ENCODE measurements at places on chromosomes 3 and 15. TPM values are rescaled to one million over a fixed set of nuclear protein-coding genes. Genes with fewer than 3 reads are reported as not detected.

DNA sequence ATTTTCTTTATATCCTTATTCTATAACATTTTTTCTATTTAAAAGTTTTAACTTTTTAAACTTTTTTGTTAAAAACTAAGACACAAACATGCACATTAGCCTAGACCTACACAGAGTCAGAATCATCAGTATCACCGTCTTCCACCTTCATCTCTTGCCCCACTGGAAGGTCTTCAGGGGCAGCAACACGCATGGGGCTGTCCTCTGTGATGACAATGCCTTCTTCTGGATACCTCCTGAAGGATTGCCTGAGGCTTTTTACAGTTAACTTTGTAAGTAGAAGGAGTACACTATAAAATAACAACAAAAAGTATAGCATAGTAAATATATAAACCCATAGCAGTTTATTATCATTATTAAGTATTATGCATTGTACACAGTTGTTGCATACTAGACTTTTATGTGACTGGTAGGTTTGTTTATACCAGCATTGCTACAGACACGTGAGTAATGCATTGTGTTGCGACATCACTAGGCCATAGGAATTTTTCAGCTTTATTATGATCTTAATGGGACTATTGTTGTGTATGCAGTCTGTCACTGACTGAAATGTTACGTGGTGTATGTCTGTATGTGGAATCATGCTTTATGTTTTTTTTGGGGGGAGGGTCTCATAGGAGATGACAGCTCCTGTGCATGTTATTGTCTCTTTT lies 18.2 kb downstream of the ATP1B3 start:
- H3K27me3 ChIP-seq, result no peaks in the 10 kb centered on the region
- H3K4me3 ChIP-seq, result no peak overlapping the region
- H3K4me1 ChIP-seq, result no peaks in the 10 kb centered on the region

DNA sequence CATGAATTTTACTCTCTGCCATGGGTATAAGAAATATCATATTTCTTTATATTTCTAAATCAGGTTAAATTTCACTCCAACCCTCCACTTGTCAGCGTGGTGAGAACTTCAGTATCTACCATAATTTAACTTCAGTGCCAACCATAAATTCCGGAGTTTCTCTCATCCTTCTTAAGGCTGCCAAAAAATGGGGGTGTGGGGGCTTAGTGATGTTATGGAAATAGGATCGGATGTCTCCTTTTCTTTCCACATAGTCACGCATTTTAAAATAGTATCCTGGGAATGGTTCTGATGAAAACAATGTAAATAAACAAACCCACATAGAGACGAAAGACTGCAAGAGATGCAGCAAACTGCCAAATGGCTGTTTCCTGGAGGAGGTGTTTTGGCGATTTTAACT lies 12.9 kb upstream of the FAM3D start:
- no peak for DNase-seq
- no peaks in the 10 kb centered on the region for H3K36me3 ChIP-seq
- no peaks in the 10 kb centered on the region for H3K4me1 ChIP-seq

DNA sequence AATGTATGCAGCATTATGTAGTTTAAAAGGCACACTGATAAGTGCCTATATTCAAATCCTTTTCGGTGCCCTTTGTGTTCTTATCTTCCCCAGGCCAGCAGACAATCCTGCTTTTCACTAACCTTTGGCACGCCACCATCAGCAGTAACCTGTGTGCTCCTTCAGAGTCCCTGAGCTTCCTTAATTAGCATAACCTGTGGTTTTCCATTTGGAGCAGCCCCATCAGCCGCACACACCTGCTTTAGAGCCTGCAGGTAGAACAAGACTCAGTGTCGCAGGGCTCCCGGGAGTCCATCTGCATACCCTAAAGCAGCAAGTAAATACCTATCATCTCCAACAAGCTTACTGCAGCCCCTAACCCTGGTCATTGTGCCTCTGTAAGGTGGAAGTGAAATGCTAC lies 755.1 kb downstream of the ROBO2 start:
- no peak for DNase-seq
- H3K27me3 ChIP-seq, result no peaks in the 10 kb centered on the region
- no peaks in the 10 kb centered on the region for H3K36me3 ChIP-seq
- H3K27ac ChIP-seq, result no peak overlapping the region

DNA sequence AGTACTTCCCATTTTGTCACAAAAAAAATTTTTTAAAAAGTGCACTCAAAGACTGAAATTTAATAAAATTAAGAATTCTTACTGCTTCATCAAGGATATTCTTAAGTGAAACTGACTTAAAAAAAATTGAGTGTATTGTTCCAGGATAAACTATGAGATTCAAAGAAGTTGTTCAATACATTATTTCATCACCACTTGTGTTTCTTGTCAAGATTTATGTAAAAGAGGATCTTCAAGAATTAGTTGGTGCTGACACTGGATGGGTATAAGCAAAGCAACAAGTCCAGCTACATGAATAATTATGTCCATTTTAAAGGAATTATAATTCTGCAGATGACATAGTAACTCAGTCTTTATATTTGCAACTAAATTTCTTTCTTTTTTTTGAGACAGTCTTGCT lies 4.3 kb upstream of the AP4E1 start:
- no peaks in the 10 kb centered on the region for H3K27me3 ChIP-seq
- no peak overlapping the region for H3K27ac ChIP-seq
- DNase-seq, result no peak
- H3K4me3 ChIP-seq, result no peak overlapping the region
- no peaks in the 10 kb centered on the region for H3K36me3 ChIP-seq
- H3K4me1 ChIP-seq, result peaks cover 7% of the 10 kb centered on the region

DNA sequence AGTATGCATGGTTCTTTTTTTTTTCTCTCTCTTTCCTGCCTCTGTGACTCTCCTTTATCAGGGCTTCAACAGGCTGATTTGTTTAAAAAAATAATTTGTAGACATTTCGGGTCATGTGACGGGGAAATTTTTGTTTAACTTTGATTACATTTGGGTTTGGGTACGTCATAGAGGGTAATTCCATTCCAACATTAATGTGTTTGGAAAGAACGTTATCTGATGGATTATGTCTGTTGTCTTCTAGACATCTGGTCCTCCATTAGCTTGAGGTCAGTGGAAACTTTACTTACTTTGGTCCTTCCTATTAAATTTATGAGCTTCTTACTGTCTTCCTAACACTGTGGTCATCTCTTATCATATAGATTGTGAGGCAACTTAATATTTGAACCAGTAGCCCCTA lies 80.9 kb downstream of the STT3B start:
- no peak for DNase-seq
- peaks cover 4% of the 10 kb centered on the region for H3K36me3 ChIP-seq
- H3K27me3 ChIP-seq, result no peaks in the 10 kb centered on the region
- H3K4me3 ChIP-seq, result no peak overlapping the region

DNA sequence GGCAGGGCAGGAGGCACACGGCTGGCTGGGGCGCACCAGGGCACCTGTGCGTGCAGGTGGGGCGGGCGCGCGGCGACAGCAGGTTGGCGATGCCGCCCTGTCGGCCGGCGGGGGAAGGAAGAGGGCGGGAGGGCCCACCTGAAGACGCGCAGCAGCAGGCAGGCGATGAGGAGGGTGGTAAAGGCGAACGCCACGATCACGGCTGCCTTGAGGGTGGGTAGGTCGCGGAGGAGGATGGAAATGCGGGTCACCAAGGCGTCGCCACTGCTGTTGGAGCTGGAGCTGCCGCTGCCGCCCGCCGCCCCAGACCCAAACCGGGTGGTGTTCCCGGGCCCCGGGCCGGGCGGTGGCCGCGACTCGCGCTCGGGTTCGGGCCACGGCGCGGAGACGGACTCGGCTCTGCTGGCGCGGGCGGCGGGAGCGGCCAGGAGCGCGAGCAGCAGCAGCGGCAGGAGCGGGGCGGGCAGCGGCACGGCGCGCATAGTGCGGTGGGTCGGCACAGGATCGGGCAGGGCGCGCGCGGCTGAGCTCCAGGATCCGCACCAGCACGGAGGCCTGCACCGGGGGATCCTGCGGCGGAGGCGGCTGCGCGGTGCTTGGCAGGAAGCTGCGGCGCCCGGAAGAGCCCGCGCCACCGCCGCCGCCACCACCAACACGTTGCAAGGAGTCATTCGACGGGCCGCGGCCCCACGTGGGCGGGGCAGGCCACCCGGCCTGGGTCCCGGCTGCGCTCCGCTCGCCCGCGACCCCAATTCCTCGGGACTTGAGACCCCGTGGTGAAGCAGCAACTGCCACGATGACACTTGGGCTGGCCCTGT lies at the start of gene FAM174B:
TSS of gene FAM174B (minus strand) at position 598 of the 818 bp plus-strand sequence.
- peak; percentile 47 for DNase-seq
- no peaks in the 10 kb centered on the region for H3K4me1 ChIP-seq
- H3K27ac ChIP-seq, result no peak within 1 kb of the TSS
- H3K36me3 ChIP-seq, result no peaks in the 10 kb centered on the region
- peak within 1 kb of the TSS; percentile 42 for H3K4me3 ChIP-seq

DNA sequence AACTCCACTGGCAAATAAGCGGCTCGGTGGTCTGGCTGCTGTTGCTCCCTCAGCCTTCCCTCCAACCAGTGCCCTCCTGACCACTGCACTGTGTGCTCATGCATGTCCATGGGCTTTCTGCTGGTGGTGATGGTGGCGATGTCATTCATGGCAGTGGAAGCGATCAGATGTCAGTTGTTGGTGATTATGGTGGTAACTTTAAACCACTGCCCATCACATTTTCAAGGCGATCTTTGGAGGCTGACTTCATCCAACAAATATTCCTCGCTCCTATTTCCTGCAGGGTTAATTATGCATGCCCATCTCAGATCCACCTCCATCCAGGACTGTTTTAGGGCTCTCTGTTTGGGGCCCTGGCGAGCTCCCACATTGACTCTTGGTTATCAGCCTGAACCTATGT lies 13.4 kb upstream of the HCN4 start:
- H3K4me1 ChIP-seq, result no peaks in the 10 kb centered on the region
- no peak overlapping the region for H3K27ac ChIP-seq
- H3K36me3 ChIP-seq, result no peaks in the 10 kb centered on the region
- no peak for DNase-seq
- peaks cover 12% of the 10 kb centered on the region for H3K27me3 ChIP-seq

GRCh38 chr3:13045904-13046568 lies 27.2 kb downstream of the IQSEC1 start:
- no peak for DNase-seq
- H3K4me3 ChIP-seq, result no peak overlapping the region
- H3K36me3 ChIP-seq, result no peaks in the 10 kb centered on the region
- H3K4me1 ChIP-seq, result no peaks in the 10 kb centered on the region

GRCh38 chr3:109337393-109337792 lies at the start of gene DPPA4:
TSS of gene DPPA4 (minus strand) at chr3:109337546. CDS start at chr3:109337517, 29 bp downstream.
- no peak for DNase-seq
- no peaks in the 10 kb centered on the region for H3K36me3 ChIP-seq
- H3K27me3 ChIP-seq, result no peaks in the 10 kb centered on the region
- H3K4me1 ChIP-seq, result no peaks in the 10 kb centered on the region
- no peak within 1 kb of the TSS for H3K4me3 ChIP-seq
- H3K27ac ChIP-seq, result no peak within 1 kb of the TSS

- H3K36me3 ChIP-seq, result peaks cover 85% of the 10 kb centered on the region
- H3K4me3 ChIP-seq, result no peak overlapping the region
- no peak for DNase-seq
Observed at GRCh38 chr15:90981681-90982080, 12.7 kb downstream of the PRC1 start.

DNA sequence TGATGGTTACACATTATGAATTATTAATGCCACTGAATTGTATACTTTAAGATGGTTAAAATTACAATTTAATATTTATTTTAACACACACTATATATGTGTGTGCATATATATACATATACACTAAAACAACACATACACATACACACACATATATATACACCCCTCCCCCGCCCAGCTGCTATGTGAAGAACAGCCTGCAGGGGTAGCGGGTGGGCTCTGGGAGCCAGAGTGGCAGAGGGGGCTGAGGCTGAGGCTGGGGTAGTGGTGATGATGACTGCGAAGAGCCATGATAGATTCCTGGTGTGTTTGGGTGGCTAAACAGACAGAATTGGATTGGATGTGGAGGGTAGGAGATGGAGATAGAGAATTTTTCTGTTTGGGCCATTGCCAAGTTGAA lies 39.4 kb upstream of the APEH start:
- H3K4me1 ChIP-seq, result no peaks in the 10 kb centered on the region
- no peak for DNase-seq
- H3K27ac ChIP-seq, result no peak overlapping the region
- no peak overlapping the region for H3K4me3 ChIP-seq
- no peaks in the 10 kb centered on the region for H3K36me3 ChIP-seq
- no peaks in the 10 kb centered on the region for H3K27me3 ChIP-seq

DNA sequence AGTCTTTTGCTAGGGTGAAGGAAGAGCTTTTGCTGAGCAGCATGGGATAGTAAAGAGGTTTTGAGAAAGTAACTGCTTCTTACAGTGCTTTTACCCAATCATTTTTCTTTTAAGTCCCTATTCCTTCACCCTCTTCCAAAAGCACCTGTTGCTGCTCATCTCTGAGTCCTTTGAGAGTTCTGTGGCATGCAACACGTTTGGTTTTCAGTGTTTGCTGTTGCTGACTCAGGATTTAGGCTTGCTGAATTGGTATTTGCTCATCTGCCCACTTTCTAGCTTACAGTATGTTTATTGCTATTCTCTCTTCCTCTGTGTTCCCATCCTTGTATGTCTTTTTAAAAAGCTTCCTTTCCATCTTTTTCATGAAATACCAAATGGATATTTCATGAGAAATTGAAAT lies 55.9 kb upstream of the THRB start:
- no peak overlapping the region for H3K4me3 ChIP-seq
- no peaks in the 10 kb centered on the region for H3K27me3 ChIP-seq
- H3K27ac ChIP-seq, result no peak overlapping the region

- H3K36me3 ChIP-seq, result no peaks in the 10 kb centered on the region
- no peaks in the 10 kb centered on the region for H3K4me1 ChIP-seq
- no peak overlapping the region for H3K27ac ChIP-seq
- no peaks in the 10 kb centered on the region for H3K27me3 ChIP-seq
Observed at GRCh38 chr3:122873741-122874515, 79.1 kb downstream of the SLC49A4 start.

GRCh38 chr15:60529332-60529731 lies 50.4 kb upstream of the ICE2 start:
- no peaks in the 10 kb centered on the region for H3K4me1 ChIP-seq
- H3K36me3 ChIP-seq, result no peaks in the 10 kb centered on the region
- no peak overlapping the region for H3K27ac ChIP-seq
- no peak overlapping the region for H3K4me3 ChIP-seq
- DNase-seq, result no peak
- H3K27me3 ChIP-seq, result no peaks in the 10 kb centered on the region

DNA sequence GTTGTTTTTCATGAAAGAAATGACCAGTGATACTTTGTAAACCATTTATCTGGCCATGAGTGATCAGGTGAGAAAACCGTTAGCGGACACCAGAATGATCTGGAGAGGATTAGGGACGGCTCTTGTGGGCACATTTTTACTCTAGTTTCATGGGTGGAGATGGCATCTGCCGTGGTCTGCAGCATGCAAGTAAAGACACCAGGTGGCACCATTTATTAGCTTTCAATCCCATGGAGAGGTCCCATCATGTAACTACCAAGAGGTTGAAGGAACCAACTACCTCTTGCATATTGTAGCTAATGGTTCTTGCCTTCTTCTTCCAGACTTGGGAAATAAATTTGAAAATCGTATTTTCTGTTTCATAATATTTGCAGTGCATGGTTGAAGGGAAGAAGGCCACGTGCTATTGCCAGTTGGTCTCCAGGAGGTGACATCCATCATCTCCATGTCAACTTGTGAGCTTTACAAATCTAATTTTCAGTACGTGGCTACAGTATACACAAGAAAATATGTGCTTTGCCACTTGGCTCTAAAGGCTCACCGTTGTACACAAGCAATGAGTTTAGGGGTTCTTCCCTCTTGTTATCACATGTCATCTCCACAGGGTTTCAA lies 1.5 kb upstream of the MAPKBP1 start:
- H3K36me3 ChIP-seq, result peaks cover 4% of the 10 kb centered on the region
- peak; percentile 87 for DNase-seq
- H3K27ac ChIP-seq, result no peak overlapping the region
- H3K4me1 ChIP-seq, result peaks cover 27% of the 10 kb centered on the region
- no peak overlapping the region for H3K4me3 ChIP-seq

The SCN11A gene
- not detected for total RNA-seq

The CRBN gene
- total RNA-seq, result 41.6 TPM

The DUOX2 gene
- 0.99 TPM for total RNA-seq

The HCN4 gene
- 0.07 TPM for total RNA-seq

The RHO gene
- not detected for total RNA-seq

The MUSTN1 gene
- total RNA-seq, result 1.5 TPM
